ENCODE measurements at places on chromosomes 7 and 10. TPM values are rescaled to one million over a fixed set of nuclear protein-coding genes. Genes with fewer than 3 reads are reported as not detected.
A peak's percentile ranks its signal among the peaks of the same experiment; 100 is the strongest.

DNA sequence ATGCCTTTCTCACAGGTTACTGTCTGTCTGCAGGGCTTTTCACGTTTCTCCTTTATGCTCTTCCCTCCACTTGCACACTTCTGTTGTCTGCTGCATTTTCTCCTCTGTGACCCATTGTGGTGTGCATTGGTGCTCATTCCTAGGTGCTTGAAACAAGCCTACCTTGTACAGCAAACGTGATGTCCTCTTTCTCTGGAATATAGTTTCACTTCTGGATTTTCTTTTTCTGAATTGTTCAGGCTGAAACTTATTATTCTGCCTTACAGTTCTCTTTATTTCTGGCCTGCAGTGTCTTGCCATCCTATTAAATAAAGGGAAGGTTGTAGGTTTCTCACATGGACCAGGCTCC, 128.8 kb upstream of the SAMD8 start:
- DNase-seq: no peak

- DNase-seq: no peak
Observed at GRCh38 chr10:17780727-17781126, 28.4 kb upstream of the MRC1 start.

DNA sequence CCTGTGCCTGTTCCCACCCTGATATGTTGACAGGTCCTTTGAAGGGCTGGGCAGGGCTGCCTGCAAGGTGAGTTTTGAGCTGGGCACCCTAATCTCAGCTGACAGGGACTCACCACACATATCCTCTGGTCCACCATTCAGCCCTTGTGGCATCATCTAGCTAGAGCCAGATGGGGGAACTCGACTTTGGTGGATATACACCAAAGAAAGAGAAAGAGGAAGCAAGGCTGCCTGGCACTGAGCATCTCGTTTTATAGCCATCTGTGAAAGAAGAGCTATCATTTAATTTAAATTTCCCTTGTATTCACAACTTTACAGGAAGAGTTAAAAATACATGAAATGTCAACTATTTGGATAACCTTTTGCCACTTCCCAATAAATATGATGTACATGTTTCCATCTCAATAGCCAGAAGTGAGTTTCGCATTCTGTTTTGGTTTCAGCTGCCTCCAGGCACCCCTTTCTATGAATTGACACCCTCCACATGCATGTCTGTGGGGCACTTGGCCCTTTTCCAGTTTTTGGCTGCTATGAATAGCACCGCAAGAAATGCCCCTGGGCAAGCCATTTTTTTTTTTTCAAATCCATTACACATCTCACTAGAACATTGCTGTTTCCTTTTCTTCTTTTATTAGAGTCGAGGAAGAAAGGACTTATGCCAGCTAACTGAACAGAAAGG, 22.9 kb upstream of the GRB10 start:
- no peak for DNase-seq

GRCh38 chr10:63365976-63366765, 99.6 kb downstream of the JMJD1C start:
- DNase-seq: no peak

RFC2 gene
- total RNA-seq: 138 TPM

PSD gene
- total RNA-seq: not detected

HHEX gene
- not detected for total RNA-seq

CTAGE6 gene
- total RNA-seq: not detected

ACSM6 gene
- total RNA-seq: 0.12 TPM

MBL2 gene
- not detected for total RNA-seq

- no peak for DNase-seq
Observed at GRCh38 chr10:63373176-63373575, 92.6 kb downstream of the JMJD1C start.

- no peak for DNase-seq
Observed at GRCh38 chr10:121490871-121491519, 107.2 kb downstream of the FGFR2 start.

PIP gene
- total RNA-seq: not detected

DNA sequence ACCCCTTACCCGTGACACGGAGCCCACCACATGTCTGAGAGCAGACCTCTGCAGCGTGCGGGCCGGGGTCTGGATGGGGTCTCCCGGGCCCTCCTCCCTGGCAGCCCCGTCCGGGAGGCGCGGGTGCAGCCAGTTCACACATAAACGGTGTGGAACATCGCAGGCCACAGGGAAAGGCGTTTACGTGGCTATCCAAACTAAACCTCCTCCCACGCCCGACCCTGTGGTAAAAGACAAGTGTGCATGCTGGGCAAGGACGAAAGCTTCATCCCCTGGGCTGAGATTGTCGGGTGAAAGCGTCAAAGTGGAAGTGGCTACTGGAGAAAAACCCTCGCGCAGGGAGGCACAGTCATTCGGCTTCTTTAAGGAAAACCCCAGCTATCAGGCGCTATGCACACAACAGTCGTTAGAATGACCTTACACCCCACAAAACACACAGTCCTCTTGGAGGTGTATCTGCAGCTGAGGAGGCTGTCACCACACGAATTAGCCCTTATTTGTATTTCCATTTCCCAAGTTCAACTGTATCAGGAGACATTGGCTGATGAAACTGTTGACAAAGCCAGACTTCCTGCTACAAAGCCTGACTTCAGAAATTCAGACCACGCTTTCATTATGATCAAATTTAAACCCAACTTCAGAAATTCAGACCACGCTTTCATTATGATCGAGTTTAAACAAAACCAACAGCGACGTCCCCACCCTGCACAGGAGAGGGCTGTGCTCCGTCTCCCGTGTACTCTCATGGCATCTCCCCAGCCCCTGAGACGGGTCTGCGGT, 15.3 kb downstream of the GPER1 start:
- DNase-seq: no peak

DNA sequence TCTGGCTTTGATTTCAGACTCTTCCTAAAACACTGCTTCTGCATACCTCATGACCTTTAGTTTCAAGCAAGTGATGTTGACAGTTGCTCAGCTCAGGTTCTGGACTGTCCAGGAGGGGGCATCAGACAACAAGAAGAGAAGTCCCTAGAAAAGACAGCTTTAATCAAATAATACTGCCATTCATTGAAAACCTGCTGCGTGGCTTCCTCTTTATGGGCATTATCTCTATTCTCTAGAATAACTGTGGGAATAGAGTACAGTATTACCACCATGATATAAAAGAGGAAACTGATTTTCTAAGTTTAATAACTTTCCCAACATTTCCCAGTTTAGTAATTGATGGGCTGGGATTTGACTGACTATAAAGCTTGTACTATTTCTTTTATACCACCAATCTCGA, 170.4 kb downstream of the SNX13 start:
- DNase-seq: peak; percentile 71

SPDYE9 gene
- total RNA-seq: not detected

DNA sequence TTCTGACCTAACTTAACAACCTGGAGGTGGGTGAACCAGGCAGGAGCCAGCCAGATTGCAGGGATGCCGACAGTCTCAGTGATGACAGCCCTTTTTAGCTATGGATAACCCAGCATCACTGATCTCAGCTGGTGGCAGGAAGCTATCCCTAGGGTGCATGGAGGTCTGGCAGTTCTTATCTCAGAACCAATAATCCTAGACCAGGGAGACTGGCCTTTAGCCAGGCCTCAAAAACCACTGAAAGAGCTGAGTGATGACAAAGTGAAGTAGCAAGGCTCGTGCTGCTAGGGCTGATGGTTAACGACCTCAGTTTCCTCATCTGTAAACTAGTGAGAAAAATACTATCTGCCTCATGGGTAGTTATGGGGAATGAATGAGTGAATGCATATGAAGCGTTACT, 112.5 kb downstream of the RALA start:
- DNase-seq: peak; percentile 67

- no peak for DNase-seq
Observed at GRCh38 chr10:13023754-13024153, 22.2 kb upstream of the CCDC3 start.

DNA sequence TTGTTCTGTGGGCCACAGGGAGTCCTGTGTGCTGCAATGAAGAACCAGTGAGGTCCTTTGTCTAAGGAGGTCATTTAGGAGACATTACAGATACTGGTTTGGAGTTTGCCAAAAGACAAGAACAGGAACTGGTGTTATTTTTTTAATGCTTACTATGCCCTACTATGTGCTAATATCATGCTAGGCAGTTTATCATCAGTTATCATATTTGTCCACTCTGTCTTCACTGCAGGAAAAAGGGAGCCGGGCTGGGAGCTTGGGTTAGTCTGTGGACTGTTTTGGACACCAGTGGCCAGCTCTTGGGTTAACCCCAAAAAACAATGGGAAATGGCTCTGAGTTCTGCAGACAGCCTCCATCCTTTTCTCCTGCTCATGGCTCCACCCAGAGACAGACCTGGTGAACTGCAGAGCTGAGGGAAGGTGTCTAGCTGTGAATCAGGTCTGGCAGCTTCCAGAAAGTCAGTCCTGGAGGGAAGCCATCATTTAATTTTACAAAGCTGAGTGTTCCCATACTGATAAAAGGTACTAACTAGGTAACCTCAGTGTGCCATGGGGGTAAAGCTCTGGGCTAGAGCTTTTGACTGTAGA, 101.2 kb upstream of the ZNF746 start:
- peak; percentile 19 for DNase-seq

GRCh38 chr10:121766426-121766825, 161.4 kb downstream of the ATE1 start:
- DNase-seq: no peak

GRCh38 chr10:1278306-1278705, 222.1 kb downstream of the WDR37 start:
- no peak for DNase-seq

DNA sequence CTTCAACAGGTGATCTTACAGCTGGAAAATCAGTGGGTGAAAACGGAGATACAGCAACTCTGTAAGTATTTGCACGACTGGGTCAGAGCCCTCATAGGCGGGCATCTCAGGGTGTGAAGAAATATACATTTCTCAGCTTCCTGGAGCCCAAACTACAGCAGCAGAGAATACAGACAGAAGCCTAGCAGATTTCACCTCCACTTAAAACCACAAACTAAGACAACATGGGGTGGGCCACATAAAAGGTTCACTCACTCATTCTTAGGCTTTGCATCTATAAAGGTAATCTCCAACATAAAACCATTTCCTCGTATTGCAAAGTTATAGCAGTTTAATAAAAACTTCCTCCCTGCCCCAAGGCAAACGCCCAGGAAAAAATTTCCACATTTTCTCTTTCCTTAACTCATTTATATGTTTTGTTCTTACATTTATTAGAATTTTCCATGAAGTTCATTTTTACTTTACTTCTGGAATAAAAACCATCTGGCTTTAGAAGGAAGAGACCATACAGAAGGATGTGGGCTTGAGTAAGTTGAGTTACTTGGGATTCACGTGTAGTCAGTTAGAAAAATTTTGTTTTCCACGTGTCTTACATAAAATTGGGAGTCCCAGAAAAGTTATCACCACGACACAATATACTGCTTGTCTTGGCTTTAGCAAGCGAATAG, 327.1 kb downstream of the FRMD4A start:
- DNase-seq: no peak

MRLN gene
- not detected for total RNA-seq

- DNase-seq: no peak
Observed at GRCh38 chr7:95493247-95493646, 7.5 kb downstream of the ASB4 start.

- DNase-seq: no peak
Observed at GRCh38 chr7:8387551-8388256, 45.7 kb upstream of the NXPH1 start.

GRCh38 chr7:63077841-63078240, 920.8 kb upstream of the ZNF722 start:
- DNase-seq: no peak

DNA sequence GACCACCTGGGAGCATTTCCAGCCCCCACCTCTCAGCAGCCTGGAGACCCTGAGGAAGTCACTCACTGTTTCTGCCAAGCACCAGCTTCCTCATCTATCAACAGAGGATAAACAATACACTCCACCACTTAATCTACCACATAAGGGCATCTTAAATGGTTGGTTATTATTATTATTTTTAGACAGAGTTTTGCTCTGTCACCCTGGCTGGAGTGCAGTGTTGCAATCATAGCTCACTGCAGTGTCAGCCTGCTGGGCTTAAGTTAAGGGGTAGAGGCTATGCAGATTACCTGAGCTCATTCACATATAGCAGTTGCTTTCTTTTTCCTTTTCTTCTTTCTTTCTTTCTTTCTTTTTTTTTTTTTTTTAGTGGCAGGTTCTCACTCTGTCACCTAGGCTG, 59.5 kb upstream of the ELN start:
- no peak for DNase-seq

GRCh38 chr7:167090-167855, 25.1 kb upstream of the FAM20C start:
- DNase-seq: no peak

DNA sequence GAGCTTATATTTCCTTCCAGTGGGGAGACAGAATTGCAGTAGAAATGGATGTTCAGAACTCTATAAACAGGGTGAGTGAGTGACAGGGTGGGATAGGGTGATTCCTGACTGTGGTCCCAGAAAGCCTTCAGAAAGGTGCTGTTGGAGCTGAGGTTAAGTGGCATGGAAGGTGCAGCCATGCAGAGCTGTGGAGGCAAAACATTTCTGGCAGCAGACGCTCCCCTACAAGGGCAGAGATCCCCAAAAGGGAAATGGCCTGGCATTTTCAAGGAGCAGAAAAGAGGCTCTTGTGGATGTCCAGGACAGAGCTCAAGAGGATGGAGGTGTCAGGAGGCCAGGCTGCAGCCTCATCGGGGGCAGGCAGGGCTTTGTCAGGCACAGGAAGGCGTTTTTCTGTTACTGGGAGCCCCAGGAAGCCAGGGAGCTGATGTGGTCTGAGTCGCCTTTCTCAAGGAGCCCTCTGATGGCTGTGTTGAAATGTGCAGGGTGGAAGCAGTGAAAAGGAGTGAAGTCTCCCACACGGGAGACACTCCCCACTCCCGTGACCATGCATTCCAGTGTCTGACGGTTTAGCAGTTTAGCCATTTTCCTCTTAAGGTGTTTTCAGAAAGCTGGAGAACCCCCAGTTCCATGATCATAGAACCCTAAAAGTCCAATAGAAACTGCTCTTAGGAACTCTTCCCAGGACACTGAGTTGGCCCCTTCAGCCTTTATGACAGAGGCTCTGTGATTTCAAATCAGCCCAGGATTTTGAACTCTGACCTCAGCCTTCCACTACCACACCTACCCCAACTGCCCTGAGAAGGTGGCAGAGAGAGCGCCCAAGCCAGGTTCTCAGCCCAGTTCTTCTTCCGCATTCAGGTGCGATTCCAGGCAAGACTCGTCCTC, 96.2 kb downstream of the C10orf105 start:
- DNase-seq: peak; percentile 55

Measured in A172 (cell line).